Psoas muscle (tissue), 8 donors: ENCODE measurements at places on chromosomes 4 and X.

DNA sequence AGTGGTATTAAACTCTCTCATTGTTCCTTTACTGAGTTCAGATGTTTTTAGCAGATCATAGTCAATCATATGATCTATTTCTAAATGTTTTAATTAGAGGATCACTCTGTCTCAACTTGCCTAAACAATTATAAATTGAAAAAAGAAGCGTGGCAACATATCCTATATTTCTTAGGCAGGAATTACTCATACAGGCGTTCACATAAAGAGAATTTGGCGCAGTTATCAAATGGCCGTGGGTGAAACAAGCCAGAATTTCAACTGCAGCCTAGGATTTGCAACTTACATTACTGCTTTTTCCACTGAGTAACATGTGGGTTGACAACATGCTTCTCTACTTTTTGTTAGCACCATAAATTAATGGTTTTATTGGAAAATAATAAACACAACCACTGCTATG, 141.3 kb downstream of the CPE start:
- DNase-seq = no peak

DNA sequence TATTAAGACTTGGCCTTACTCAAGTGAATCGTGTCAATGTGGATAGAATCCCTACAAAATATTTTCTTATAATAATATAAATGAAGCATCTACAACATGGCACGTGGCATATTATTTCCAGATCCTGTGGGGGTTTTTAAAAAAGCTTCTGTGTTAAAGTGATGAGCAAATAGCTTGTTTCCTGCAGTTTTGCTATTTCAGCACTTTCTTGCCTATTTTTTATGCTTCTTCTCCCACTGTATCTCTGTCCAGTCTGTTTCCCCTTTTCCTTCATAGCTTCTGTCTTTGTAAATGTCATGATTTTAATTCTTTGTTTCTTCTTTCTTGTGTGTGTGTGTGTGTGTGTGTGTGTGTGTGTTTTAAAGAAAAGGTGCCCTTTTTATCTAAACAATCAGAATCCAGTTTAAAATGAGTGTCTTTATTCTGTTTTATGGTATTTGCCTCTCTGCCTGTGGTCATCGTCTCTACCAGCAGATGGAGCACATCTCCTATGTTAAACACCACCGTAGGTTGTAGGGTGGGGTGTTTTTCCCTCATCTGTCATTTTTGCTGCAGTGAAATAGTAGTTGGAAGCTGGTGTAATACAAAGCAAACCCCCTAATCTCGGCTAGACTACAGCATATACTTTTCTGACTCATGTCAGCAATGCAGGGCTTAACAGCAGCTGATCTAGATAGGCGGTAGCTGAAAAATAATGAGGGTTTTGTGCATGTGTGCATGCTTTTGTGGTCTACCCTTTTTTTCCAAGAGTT, 33.1 kb downstream of the FTHL17 start:
- DNase-seq = no peak

- DNase-seq = no peak
Observed at GRCh38 chr4:142265536-142265935, 580.6 kb downstream of the INPP4B start.

- DNase-seq = no peak
Observed at GRCh38 chr4:5821665-5822358, 71.1 kb downstream of the CRMP1 start.

DNA sequence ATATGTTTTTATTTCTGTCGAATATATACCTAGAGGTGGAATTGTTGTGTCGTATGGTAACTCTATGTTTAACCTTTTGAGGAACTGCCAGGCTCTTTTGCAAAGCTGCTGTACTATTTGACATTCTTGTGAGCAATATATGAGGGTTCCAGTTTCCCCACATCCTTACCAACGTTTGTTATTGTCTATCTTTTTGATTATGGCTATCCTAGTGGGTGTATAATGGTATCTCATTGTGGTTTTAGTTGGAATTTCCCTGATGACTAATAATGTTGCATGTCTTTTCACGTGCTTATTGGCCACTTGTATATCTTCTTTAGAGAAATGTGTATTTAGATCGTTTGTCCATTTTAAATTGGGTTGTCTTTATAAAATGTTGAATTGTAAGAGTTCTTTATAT, 24.5 kb downstream of the REPS2 start:
- no peak for DNase-seq

- no peak for DNase-seq
Observed at GRCh38 chr4:161525121-161525520, 638.7 kb downstream of the FSTL5 start.

DNA sequence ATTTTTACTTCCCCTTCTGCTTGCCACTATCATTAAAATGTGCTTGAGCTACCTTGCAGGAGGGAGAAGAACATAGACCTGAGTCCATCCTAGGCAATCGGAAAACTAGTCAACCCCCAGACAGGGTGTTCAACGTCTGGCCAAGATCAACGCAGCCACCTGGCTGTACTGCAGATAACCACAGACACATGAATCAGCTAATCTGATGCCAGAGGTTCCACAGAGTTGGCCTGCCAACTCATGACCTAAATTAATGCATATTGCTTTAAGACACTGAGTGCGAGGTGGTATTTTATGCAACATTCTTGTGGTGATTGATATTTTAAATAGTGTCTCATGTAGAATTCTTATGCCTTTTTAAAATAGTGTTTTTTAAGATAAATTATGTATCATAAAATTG, 1283.8 kb upstream of the PABPC4L start:
- DNase-seq = no peak

GRCh38 chr4:153750197-153750817, 9.5 kb downstream of the RNF175 start:
- DNase-seq = no peak

- DNase-seq = no peak
Observed at GRCh38 chr4:5749568-5749967, 38.6 kb downstream of the EVC start.

DNA sequence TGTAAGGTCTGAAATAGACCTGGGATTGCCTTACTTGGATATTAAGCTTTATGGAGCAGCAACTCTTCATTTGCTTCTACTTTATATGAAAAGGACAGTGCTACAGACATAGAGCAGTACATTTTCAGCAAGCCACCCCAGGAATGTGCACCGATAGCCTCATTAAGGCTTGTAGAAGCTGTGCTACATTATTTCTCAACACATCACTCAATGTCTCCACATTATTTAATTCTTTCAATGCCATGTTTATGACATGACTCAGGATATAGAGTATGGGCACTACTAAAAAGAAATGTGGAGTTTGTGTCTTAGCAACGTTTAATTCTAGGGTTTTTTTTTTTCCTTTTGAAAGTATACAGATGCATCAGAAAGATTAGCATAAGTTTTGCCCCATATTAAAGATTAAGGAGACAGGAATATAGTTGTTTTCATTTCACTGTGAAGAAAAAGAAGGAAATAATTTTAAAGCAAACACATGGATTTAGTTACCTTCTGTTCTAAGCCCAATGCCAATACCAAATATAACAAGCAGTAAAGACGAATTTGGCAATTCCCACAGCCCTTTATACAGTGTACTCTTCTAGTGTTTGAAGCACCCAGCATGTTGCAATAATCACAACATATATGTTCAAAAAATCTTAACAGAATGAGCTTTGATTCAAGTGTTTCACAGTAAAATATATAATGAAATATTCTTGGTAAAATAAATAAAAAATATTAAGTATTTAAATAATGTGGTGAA, 2140.1 kb upstream of the AGA start:
- DNase-seq = no peak

- no peak for DNase-seq
Observed at GRCh38 chr4:128940971-128941370, 131.5 kb downstream of the JADE1 start.

GRCh38 chr4:145484225-145484846, 2.7 kb downstream of the SMAD1 start:
- DNase-seq = no peak

DNA sequence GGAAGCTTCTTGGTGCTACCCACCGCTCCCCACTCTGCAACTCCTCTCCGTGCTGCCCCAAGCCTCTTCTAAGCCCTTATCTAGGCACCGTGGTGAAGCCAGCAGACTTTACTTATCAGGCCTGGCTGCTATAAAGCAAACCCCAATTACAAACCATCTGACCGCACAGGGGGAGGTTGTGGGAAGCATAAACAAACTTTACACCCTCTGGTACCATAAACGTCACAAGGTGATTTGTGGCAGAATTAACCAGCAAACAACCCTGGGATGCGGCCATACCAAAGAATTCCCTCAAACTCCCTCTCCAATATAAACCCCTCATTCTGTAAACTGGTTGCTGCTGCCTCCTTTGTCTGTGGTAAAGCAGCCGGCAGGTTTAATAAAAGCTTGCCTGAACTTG, 55.2 kb downstream of the MAGEC2 start:
- DNase-seq = no peak

GRCh38 chrX:15468036-15468435, 25.1 kb downstream of the PIR start:
- DNase-seq = peak; percentile 50

DNA sequence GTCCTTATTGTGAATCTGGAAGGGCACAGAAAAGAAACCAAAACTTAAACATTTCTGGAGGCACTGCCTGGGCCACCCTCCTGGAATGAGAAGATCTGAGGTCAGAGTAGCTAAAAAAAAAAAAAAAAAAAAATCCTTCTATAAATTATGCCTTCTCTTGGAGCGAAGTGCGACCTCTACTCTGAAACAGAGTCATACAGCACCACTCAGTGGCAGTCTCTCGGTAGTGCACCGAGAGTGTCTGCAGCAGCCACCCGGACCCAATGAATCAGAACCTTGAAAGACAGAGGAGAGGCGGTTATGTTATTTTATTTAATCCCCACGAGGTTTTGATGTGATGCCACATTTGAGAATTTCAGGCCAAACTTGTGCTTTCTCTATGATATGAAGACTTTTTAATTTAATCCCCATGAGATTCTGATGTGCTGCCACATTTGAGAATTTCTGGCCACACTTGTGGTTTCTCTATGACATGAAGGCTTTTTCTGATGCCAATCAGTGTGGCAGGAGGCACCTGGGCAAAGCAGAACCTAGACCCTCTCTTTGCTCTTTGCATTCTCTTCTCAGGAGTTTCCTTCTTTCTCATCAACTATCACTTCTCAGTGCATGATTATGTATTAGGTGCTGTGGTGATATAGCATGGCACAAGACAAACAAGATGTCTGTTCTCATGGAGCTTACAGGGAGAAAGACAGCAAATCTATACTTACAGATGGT, 5.6 kb upstream of the CT47C1 start:
- peak; percentile 60 for DNase-seq

GRCh38 chr4:6960154-6960553, 50.5 kb downstream of the TBC1D14 start:
- no peak for DNase-seq

DNA sequence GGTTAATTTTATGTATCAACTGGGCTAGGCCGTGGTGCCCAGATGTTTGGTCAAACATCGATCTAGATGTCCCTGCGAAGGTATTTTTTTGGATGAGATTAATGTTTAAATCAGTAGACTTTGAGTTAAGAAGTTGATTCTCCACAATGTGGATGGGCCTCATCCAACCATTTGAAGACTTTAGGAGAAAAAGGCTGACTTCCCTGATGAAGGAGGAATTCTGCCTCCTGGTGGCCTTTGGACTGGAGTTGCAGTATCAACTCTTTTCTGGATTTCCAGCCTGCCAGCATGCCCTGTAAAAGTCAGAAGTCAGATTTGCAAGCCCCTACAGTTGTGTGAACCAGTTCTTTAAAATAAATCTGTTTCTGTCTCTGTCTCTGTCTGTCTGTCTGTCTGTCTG, 91.4 kb downstream of the STK32B start:
- no peak for DNase-seq

GRCh38 chr4:38056011-38056685, 96.0 kb downstream of the PTTG2 start:
- DNase-seq = no peak

DNA sequence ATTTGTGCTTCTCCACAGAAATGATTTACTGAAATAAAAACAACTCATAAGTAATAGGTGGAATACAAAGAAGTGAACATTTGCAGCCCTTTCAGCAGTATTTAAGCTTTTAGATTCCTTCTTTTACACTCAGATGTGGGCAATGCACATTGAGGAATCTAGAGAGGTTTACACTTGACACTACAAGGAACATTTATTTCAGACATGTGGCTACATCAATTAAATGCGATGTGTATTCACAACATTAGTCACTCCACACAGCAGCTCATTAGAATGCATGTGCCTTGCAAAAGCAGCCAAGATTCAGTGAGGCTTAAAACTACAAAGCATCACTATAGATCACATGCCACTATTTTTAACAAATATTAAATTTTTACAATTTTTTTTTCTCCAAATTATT, 480.7 kb downstream of the INPP4B start:
- no peak for DNase-seq

DNA sequence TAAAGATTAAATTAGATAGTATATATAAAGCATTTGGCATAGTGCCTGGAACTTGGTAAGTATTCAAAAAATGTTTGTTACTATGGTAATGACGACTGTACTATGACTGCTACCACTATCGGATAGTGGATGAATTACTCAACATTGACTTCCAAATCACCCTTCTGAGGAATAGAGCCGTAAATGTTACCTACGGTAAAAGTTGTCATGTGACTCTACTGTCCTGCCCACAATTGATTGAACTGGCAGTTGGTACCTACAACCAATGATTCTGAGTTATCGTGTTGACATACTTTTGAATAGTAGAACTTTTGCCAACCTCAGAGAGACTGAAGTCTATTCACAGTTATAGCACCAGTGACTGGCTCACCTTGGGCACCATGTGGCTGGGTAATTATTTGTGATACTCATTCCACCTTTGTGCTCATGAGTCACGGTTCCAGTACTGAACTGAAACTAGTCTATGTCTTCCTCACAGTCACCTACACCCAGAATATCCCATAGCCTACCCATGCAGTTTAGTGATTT, 185.5 kb upstream of the PITX2 start:
- DNase-seq = no peak
